RPMI7951 (cell line): ENCODE measurements at places on chromosomes 3 and 15. TPM values are rescaled to one million over a fixed set of nuclear protein-coding genes. Genes with fewer than 3 reads are reported as not detected.

DNA sequence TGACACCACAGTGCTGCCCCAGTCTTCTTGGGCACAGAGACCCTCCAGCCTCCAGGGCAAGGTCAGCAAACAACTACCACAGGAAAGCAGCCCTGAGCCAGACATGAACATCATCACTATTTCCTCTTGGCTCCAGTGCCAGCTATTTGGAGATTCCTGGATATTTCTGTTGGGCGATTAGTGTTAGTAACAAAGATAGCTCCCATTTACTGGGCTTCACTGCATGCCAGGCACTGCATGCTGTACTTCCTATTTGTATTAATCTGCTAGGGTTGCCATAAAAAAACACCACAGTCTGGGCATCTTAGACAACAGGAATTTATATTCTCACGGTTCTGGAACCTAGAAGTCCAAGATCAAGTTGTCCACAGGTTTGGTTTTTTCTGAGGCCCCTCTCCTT is 255.1 kb upstream of the STT3B start:
- DNase-seq: no peak

The PLSCR2 gene
- total RNA-seq: not detected in 2 replicates

The CPNE4 gene
- 0.48 TPM in 1 of 2 replicates, not detected in the other for total RNA-seq

- DNase-seq: no peak
These were observed 52.7 kb downstream of the LDHAL6B start for GRCh38 chr15:59259137-59259943.

- DNase-seq: no peak
These were observed 2.7 kb downstream of the EOMES start for GRCh38 chr3:27719314-27720003.

DNA sequence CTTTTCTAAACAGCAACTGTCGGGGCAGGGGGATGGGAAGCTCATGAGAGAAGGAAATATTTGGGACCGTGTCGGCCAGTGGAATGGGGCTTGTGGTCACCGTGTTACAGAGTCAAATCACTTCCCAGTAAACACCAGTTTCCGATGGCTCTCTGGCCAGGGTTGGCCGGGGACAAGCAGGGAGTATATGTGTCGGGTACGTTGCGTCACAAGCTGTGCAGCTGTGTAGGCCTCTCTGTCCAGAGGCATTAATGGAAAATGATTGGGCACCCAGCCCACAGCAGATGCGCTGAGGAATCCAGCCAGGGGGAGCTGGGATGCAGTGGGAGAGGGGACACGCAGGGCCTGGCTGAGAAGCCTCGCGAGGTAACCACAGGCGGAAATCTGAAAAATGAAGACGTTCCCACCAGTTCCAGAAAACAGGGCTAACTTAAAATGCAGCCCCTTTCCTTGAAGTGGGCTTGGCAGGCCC is 15.8 kb upstream of the ALDH1A3 start:
- peak; percentile 99 for DNase-seq

- DNase-seq: no peak
These were observed 89.6 kb upstream of the ARPP21 start for GRCh38 chr3:35549690-35550089.

The FGD5 gene
- total RNA-seq: 5.3 and 7.9 TPM in 2 replicates

- no peak for DNase-seq
These were observed 3.5 kb downstream of the ITGA11 start for GRCh38 chr15:68428431-68428940.

GRCh38 chr3:14166877-14167603 is 11.4 kb downstream of the XPC start:
- peak; percentile 82 for DNase-seq

The SYNPR gene
- not detected in 2 replicates for total RNA-seq

- DNase-seq: no peak
These were observed 35.8 kb downstream of the PLD1 start for GRCh38 chr3:171774521-171774920.

The CELF6 gene
- total RNA-seq: not detected in 2 replicates

The TRH gene
- total RNA-seq: not detected in 2 replicates

The CP gene
- 0.39 TPM in 1 of 2 replicates, not detected in the other for total RNA-seq

DNA sequence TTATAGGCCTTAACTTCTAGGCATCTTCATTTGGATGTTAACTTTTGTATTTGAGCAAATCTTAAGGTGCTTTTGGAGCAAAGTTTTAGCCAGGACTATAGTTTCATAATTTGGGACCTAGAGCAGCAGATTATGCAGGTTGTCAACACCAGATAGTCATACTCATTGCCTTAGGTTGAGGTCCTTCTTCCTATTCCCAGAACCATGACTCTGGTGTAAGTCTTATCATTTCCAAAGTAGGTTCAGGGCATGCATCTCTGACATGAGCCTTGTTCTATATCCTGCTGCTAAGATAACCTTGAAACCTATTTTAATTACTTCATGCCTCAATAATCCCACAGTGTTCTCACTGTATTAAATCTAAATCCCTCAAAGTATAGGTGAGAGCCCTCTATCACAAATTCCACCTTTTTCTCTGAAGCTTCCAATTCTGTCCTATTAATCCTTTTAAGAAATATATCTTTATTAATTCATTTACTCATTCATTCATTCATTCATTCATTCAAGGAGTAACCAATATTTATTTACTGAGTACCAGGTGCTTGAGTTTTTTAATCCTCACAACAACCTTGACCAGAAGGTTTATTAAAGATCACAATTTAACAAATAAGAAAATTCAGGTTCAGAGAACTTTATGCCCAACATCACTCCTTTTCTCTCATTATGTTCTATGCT is 2.7 kb upstream of the FNDC3B start:
- DNase-seq: no peak

DNA sequence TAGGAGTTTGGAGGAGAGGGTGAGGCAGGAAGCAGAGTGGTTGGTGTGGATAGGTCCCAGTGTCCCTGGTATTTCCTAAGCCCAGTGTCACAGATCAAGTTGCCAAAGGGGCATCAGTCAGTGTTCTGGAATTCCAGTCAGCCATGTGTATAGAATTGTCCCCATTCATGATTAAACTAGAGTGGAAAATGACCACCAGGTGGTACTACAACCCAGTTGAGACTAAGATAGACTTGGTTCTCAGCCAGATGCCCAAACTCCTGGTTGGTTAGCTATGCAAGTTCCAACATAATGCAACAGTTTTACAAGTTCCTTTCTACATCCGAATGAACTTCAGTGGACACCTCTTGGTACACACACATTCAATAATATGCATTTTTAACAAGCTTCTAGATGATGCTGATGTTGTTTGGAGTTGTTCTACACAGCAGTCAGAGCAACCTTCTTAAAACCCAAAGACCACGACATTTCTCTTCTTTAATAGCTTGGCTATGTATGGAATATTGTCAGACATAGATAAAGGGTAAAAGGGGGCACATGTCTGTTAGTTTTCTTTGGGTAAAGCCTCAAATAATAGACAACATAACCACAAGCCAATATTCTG is 8.4 kb upstream of the ATR start:
- peak; percentile 85 for DNase-seq

DNA sequence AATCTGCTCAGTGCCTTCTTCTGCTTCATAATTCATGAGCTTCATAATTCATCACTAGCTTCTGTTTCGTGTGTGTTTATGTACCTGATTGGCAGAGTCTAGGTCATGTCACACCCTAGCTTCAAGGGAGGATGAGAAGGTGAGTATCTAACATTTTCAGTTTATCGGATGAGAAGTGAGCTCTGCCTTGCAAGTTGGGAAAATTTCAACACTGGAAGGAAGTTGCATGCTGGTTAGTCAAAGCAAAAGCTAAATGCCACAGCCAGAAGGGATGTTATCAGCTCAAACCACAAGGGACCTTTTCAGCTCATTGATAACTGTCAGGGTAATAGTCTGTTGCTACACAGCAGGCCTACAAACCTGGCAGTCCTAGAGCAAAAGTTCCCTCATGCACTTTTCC is 7.3 kb upstream of the TNFSF10 start:
- no peak for DNase-seq

The GOLGA6L2 gene
- not detected in 2 replicates for total RNA-seq
